Spleen (tissue), 13 donors: ENCODE measurements at places on chromosomes 12 and 14. TPM values are rescaled to one million over a fixed set of nuclear protein-coding genes. Genes with fewer than 3 reads are reported as not detected.

DNA sequence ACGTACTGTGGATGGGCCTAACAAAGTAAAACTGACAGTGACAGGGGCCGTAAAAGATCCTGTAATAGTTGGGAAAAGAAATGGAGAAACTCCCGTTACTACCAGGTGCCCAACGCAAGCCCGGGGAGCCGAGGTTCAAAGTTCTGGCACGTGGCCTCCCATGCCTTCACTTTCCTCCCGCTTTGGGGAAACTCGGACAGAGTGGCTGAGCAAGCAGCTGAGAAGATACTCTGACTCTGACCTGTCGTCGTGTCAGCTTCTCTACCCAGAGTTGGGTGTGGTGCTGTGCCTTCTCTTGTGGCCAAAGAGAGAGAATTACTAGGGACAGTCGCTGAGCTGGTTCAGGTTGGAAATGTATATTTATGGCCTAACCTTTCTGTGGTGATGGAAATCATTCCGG lies 1.7 kb downstream of the B4GALNT3 start:
- no peak for DNase-seq

GRCh38 chr14:76274324-76274723 lies 101.6 kb upstream of the ESRRB start:
- no peak for DNase-seq

DNA sequence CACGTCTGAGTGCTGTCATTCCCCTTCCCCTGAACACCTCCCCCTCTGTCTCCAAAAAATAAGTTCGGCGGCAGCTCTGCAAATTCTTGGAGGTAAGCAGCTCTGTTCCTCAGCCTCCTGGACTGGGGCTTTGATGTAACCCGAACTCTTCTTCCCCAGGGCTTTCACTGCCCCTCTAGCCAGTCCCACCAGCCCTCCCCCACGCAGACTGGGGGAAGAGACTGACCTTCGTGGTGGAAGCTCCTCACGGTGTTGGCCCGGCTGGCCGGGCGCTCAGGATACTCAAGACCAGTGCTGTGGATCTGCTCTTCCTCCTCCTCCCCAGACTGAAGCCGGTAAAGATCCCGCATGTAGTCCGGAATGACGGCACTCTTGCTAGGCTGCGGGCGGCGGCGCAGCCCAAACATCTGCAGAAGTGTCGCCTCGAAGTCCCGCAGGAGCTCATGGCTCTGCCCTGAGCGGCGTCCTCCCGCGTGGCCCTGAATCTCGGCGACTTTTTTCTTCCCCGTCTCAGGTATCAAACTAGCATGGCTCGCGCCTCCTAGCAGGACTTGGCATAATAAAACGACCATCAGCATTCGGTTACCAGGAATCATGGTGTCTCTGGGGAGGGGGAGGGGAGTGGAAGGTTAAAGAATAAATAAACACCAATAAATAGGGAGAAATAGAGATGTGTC lies 4.9 kb downstream of the BMP4 start:
- DNase-seq, result no peak

- DNase-seq, result no peak
Observed at GRCh38 chr12:50517421-50518048, 12.8 kb downstream of the DIP2B start.

- no peak for DNase-seq
Observed at GRCh38 chr14:30330445-30330844, 228.5 kb upstream of the G2E3 start.

DNA sequence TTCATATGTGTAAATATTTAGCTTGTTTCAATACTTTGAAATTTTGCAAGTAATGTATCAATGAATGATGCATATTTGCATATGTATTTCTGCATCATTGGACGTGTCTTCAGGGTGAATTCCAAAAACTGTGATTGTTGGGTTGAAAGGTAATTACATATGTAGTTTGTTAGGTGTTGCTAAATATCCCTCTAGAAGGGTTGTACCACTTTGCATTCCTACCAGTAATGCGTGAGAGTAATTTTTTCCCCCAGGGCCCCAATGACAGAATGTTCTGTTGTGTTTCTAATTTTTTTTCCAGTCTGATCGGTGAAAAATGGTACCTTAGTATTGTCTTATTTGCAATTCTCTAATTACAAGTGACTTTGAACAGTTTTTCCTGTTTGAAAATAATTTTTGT lies 408.9 kb downstream of the NAV3 start:
- DNase-seq, result no peak

- DNase-seq, result no peak
Observed at GRCh38 chr12:95908573-95908972, 33.8 kb downstream of the CCDC38 start.

DNA sequence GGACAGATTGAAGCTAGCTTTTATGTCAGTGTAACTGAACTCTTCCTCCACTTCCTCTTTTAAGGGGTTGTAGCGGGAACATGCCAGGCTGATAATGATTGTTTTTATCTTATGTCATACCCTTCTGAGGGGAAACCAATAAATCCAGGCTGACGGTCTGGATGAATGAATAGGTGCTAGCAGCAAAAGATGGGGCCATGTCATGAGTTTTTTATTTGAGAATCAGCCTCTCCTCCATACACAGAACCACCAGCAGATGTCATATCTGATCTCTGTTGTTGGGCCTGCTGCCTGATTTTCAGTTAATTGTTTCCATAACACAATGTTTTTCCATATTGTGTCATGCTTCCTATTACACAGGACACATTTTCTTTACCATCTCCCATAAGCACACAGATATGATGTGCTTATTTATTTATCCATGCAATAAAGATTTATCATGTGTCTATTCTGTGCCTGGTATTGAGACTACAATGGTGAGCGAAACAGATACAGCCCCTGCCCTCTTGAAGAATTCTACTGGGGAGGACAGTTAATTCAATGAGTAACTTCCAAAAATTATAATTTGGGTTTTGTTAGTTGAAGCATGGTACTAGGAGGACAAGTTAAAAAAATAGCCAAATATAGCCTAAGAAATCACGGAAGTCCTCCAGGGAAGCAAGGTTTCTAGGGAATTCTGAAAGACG lies 33.6 kb upstream of the CRY1 start:
- DNase-seq, result no peak

DNA sequence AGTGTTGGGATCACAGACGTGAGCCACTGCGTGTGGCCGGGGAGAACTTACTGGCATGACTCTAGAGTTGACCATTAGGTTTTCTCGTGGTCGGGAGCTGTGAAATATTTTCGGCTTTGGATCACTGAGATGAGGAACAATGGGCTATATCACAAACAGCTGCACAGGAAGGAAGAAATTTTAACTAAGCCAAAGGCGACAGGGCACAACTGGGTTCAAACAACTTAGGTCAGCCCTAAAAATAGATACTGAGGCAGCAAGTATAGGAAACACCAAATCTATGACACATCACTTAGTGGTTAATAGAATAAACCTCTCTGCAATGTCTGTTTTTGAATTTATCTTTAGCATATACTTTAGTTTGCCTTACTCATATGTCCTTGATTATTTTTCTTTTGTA lies 162.9 kb downstream of the LRIG3 start:
- DNase-seq, result no peak

DNA sequence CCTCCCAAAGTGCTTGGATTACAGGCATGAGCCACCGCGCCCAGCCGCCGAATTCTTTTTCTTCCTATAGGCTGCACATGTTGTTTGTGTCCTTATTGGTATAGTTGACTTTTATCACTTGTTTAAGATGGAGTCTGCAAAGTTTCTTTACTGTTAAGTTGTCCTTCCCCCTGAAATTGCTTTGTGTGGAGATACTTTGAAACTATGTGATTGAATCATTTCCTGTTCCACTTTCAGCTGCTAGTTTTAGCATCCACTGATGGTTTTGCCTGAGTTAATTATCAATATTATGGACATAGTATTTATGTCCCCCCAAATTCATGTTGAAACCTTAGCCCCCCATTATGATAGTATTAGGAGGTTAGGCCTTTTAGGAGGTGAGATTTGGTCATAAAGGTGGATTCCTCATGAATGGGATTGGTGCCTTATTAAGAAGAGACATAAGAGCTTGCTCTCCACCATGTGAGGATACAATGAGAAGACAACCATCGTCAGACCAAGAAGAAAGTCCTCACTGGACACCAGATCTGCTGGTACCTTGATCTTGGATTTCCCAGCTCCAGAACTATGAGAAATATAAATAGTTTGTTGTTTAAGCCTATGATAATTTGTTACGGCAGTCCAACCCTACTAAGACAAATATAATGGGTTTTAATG lies 34.9 kb downstream of the PPHLN1 start:
- DNase-seq, result no peak

- no peak for DNase-seq
Observed at GRCh38 chr12:119781804-119782203, 95.3 kb downstream of the CIT start.

GRCh38 chr12:50734409-50735263 lies 29.3 kb upstream of the ATF1 start:
- DNase-seq, result no peak

DNA sequence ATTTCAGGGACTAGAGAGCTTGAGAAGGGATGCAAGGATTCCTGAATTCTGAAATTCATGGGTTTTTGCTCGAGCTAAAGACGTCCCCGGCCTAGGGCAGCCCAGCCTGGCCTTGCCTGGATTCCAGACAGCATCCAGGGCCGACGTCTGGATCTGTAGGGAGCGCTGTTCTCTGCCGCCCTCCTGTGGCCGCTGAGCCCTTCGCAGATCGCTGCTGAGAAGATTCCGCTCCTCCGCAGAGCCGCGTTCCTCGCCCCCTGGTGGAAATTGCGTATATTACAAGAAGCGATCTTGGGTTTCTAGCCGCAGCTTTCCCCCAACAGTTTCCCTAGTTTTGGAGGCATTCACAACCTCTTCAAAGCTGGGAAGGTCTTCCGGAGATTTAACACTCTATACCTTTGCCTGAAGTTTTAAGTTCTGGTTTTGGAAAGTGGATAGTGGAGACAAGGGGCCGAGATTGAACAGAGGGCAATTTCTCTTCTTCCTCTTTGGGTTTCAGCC lies 5.1 kb downstream of the CISTR start:
- peak; percentile 97 for DNase-seq

DNA sequence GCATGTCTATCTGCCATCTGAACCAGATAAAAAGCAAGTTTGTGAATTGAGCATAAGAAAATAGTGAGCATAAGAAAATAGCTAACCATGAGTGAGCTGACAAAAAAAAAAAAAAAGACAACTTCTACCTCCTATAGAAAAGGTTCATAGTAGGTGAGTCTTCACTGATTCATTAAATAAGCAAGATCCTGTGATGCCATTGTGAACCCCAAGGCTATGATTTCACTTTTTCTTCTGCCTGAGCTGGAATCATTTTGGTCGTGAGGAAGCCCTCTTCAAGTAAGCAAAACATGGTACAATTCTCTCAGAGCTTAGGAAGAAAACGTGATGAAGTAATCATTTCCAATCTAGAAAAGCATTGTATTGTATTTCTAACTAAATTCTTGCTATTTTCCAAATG lies 1.2 kb downstream of the PIK3C2G start:
- DNase-seq, result no peak

DNA sequence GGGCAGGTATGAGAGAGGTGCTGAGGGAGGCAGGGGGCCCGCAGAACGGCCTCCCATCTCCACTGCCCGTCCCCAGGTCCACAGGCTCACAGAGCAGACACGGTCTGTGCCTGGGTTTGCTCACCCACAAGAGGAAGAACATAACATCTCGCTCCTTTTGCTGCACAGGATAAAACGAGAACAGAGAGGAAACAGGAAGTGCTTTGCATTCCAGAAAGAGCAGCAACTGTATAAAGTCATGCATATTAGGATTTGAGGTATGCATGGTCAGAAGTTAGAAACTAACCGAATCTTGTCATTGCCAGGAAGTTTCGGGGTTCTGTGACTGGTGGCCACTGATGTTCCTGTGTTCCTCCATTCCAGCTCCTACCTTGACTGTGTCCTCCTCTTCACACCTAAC lies 25.0 kb downstream of the NTF3 start:
- no peak for DNase-seq

DNA sequence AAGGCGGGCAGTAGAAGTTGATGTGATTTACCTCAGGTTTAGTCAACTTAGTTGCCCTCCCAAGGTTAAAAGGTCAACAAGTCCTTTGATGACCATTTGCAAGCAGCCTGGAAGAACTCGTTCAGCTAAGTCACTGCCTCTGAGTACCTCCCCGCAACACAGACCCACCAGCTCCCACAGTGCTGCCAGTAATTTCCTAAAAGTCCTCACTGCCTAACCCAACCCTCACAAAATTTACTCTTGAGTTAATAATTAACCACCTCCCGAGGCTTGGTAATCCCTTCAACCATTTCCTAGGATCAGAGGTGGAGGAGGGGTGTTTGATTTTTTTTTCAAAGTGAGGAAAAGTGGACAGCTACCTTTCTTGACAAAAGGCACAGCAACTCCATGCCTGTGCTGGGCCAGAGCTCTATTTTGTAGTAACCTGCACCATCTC lies 55.8 kb downstream of the MAP3K9 start:
- DNase-seq, result no peak

- no peak for DNase-seq
Observed at GRCh38 chr12:74328623-74329022, 209.0 kb upstream of the ATXN7L3B start.

GRCh38 chr12:11595080-11595479 lies 54.4 kb upstream of the ETV6 start:
- DNase-seq, result no peak

DNA sequence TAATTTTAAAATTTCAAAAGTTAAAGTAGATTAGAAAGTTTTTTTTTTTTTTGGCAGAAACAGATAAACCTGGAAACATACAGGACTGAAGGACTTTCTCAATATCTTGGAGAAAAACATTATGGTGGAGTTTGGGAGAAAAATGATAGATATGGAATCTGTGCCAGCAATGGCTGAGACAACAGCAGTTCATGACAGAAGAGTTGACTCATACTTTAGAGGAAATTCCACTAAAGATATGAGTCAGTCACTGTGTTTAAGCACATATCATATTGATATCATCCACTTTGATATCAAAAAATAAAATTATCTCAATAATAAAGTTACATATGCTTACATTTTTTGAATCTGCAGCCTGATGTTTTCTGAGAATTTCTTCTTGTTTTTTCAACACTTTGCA lies 193.9 kb upstream of the OR4E1 start:
- DNase-seq, result no peak

GRCh38 chr12:25833657-25834056 lies 124.8 kb upstream of the RASSF8 start:
- no peak for DNase-seq

GRCh38 chr12:81253360-81253759 lies 175.5 kb downstream of the ACSS3 start:
- DNase-seq, result no peak

GRCh38 chr12:47602949-47603558 lies 102.8 kb downstream of the RPAP3 start:
- DNase-seq, result no peak

ZFHX2 gene
- total RNA-seq, result 0.42 TPM

TBX3 gene
- total RNA-seq, result 13.2 TPM

OR4N2 gene
- total RNA-seq, result not detected

TCHP gene
- total RNA-seq, result 21.8 TPM

MARK3 gene
- total RNA-seq, result 116 TPM

TSPAN19 gene
- total RNA-seq, result not detected

DEPDC4 gene
- 0.85 TPM for total RNA-seq

ACVR1B gene
- 24.4 TPM for total RNA-seq

RD3L gene
- total RNA-seq, result not detected
